ENCODE measurements at places on chromosomes 1 and 21. TPM values are rescaled to one million over a fixed set of nuclear protein-coding genes. Genes with fewer than 3 reads are reported as not detected.

Gene ALDH9A1
- 94.8 TPM for polyA plus RNA-seq

Gene KRTAP13-4
- not detected for polyA plus RNA-seq

Gene RAVER2
- polyA plus RNA-seq, result 1.8 TPM

Gene SLC22A15
- not detected for polyA plus RNA-seq

Gene FCAMR
- not detected for polyA plus RNA-seq

Gene IVL
- not detected for polyA plus RNA-seq

Gene GBP6
- 0.17 TPM for polyA plus RNA-seq

Gene MX1
- 47.8 TPM for polyA plus RNA-seq

Gene PPM1J
- not detected for polyA plus RNA-seq

Gene SLC6A17
- polyA plus RNA-seq, result not detected

Gene TEX50
- not detected for polyA plus RNA-seq

Gene FAM72C
- not detected for polyA plus RNA-seq

Gene MSH4
- not detected for polyA plus RNA-seq

Gene ETS2
- 8.6 TPM for polyA plus RNA-seq

Gene PUM1
- 126 TPM for polyA plus RNA-seq

Gene KRTAP19-3
- polyA plus RNA-seq, result not detected

Gene CCDC24
- polyA plus RNA-seq, result 1.1 TPM

Gene SELL
- polyA plus RNA-seq, result 1,603 TPM

Gene AMY1C
- polyA plus RNA-seq, result not detected

Gene SOD1
- polyA plus RNA-seq, result 596 TPM

Gene PAFAH2
- polyA plus RNA-seq, result 10.1 TPM

Gene B3GALT2
- 0.21 TPM for polyA plus RNA-seq

Gene PRAMEF26
- not detected for polyA plus RNA-seq

Gene TMEM125
- polyA plus RNA-seq, result not detected

Gene SPRR2F
- polyA plus RNA-seq, result not detected

Gene DPYD
- 58.4 TPM for polyA plus RNA-seq

Gene GJA8
- not detected for polyA plus RNA-seq

Gene AXDND1
- not detected for polyA plus RNA-seq

Gene FAM229A
- 0.39 TPM for polyA plus RNA-seq

Gene MYOG
- polyA plus RNA-seq, result not detected

Gene HAPLN2
- not detected for polyA plus RNA-seq

Gene TAL1
- not detected for polyA plus RNA-seq

Gene BTBD19
- 0.25 TPM for polyA plus RNA-seq

Gene SPRR2B
- polyA plus RNA-seq, result not detected

Gene FCRL3
- 0.56 TPM for polyA plus RNA-seq

Gene B4GALT2
- 1.5 TPM for polyA plus RNA-seq

Gene CBS
- not detected for polyA plus RNA-seq

Gene ADAMTSL4
- polyA plus RNA-seq, result 0.24 TPM

Gene OR2L8
- polyA plus RNA-seq, result not detected

Gene RGS8
- polyA plus RNA-seq, result not detected

Gene ADAM30
- not detected for polyA plus RNA-seq

Gene RNF223
- polyA plus RNA-seq, result not detected

Data from CD4-positive, alpha-beta memory T cell (primary cell).